Upper lobe of left lung (tissue), 6 donors: ENCODE measurements at places on chromosomes 1 and 21.

DNA sequence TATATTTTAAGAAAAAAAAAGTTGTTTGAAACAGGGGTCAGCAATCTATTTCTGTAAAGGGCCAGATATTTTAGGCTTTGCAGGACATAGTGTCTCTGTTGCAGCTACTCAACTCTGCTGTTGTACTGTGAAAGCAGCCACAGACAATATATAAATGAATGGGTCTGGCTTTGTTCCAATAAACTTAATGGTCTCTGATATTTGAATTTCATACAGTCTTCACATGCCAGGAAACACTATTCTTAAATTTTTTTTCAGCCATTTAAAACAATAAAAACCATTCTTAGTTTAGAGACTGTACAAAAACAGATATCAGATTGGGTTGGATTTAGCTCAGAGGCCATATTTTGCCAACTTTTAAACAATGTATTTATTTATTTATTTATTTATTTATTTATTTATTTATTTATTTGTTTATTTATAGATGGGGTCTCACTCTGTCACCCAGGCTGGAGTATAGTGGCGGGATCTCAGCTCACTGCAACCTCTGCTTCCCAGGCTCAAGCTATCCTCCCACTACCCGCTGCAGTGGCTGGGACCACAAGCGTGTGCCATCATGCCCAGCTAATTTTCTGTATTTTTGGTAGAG is 102.8 kb downstream of the DNM3 start:
- DNase-seq, result no peak

DNA sequence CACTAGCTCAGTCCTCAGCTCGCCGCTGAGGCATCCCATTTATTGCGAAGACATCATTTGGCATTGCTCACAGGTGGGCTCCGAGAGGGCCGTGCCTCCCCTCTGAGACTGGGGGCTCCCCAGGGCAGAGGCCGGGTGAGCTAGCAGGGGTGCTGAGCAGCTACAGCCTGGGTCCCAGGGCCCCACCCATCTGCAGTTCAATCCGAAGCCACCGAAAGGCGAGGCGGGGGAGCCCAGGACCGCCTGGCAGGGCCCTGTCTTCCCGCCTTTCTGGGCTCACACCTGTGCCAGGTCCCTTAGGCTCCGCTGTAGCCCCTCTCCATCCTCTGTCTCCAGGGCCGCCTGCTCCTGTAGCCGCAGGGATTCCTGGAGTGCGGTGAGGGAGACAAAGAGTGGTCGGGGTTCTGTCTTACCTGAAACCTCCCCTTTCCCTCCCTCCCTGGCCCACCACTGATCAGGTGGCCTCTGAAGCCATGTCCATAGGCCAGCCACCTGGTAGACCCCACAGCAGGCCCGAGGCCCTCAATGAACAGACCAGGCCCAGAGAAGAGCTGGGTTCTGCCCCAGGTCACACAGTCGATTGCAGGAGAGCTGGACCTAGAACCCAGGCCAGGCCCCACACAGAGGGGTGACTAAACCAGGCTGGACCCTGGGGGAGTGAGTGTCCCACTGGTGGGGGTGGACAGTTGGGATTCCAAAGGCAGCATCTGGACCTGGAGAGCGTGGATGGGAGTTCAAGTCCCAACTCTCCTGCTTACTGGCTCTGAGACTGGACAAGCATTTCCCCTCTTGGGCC is 18.1 kb upstream of the NBPF1 start:
- DNase-seq, result peak; percentile 85

- no peak for DNase-seq
Measured at GRCh38 chr1:232271299-232271698, 358.6 kb downstream of the SIPA1L2 start.

DNA sequence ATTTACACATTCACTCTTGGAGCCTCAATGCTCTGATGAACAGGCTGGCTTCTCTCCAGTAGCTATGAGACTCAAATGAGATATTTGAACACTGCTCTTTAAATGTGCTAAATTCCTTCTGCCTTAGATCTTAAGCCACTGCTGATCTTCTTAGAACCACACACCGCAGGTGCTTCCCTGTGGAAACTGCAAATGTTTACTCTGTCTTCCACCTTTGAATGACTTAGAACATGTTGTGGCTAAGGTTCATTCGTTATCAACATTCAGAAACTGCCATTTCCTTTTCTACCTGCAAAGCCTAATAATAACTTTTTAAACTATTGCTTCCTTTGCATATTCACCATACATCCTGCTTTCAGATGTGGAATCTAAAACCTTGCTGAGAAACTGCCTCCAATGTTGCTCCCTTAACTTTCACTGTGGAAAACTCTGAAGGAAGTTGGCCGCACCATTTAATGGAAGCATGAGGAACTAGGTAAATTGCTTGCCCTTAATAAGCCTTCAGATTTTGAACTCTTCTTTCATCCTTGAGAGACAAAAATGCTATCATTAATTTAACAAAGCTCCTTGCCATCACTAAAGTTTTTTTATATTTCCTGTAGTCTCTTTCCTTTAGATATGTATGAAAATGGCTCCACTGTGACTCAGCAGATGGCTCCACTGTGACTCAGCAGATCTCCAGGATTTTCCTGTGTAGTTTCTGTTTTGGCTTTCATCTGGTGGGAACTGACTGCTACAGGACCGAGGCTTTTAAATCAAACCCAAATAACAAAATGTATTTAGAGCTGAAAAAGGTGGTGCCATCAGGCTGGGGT is 143.8 kb downstream of the TNFSF18 start:
- DNase-seq, result no peak

DNA sequence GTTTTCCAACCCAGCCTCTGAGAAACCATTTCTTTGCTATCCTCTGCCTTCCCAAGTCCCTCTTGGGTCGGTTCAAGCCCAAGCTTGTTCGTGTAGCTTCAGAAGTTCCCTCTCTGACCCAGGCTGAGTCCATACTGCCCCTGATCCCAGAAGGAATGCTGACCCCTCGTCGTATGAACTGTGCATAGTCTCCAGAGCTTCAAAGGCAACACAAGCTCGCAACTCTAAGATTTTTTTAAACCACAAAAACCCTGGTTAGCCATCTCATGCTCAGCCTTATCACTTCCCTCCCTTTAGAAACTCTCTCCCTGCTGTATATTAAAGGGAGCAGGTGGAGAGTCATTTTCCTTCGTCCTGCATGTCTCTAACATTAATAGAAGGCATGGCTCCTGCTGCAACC is 23.8 kb downstream of the EIF2D start:
- DNase-seq, result no peak

GRCh38 chr1:11925938-11926292 is 312 bp downstream of the KIAA2013 start:
- DNase-seq, result peak; percentile 31

- DNase-seq, result no peak
Measured at GRCh38 chr1:223231581-223231980, 88.5 kb upstream of the TLR5 start.

DNA sequence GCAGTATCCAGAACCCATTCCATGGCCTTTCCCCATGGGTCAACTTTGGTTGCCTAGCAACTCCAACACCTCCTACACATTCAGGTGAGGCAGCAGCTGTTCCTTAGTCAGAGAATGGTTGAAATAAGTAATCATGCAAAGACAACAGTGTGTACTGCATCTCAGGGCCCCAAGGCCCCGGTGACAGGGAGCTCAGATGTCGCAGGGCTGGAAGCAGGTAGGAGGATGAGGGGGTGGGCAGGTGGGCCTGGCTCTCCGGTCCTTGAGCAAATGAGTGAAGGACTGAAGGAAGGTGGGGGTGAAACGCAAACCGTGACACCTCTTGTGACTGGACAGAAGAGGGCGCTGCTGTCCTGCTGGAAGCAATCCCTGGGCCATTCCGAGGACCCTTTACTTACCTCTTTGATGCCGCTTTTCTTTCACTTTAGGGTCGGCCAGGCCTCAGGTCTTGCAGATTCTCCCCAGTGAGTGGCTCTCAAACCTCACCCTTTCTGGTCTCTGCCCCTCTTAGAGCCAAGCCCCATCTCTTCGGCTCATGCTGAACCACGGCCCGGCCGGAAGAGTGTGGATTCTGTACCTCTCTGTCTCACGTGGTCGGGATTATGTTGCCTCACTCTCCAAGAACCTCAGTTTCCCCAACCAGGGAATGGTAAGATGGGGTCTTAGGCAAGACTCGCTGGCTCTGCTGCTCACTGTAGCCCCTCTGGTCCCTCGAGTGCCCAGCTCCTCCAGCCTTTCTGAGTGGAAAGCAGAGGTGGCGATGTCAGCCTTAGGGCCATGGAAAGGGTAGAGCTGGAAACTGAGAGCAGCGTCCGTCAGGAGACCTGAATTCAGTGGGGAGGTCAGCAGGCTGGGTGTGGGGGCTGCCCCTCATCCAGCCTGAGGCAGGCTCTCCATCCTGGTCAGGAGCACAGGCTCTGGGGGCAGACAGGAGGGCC is 5.6 kb upstream of the KCNA10 start:
- DNase-seq, result no peak

GRCh38 chr1:32489774-32490454 is 25.0 kb downstream of the ZBTB8B start:
- DNase-seq, result no peak

GRCh38 chr1:101996825-101997465 is at the start of gene OLFM3:
TSS of gene OLFM3 (minus strand) at chr1:101996926.
- DNase-seq, result peak; percentile 81

GRCh38 chr21:45574691-45575090 is 32.5 kb upstream of the SLC19A1 start:
- no peak for DNase-seq

DNA sequence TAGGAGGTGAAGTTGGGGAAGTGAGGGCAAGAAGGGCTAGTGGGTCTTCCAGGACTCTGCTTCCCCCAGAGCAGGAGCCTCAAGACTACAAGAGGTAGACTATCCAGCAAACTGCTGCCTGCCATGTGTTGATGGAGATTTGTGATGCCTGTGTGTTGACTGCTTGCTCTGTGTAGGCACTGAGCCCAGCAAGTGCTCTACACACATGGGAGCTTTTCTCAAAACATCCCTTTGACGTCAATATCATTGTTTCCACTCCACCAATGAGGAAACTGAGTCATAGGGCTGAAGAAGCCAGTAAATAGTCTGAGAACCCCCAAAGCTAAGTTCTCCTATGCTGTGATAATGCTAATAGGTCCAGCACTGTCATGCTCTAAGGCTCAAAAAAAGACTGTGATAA is 207.2 kb upstream of the NFIA start:
- no peak for DNase-seq

DNA sequence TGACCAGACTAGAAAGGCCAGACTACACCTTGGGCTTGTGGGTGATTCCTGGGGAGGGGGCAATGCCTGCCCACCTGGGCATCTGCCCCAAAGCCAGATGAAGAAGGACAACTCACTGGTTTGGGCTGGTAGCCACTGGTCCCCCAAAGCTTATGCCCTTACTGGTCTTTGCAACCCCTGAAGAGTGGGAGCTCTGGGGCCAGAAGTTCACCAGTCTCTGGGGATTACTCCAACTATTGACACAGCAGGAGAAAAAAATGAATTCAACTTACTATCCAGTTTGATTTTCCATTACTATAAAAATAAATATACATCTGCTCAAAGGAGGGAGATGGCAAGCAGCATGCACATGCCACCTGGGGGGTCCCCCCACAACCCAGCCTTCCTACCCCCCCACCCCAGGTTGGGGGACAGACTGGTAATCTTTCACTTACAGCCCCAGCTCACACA is 2.6 kb downstream of the AHDC1 start:
- DNase-seq, result no peak

DNA sequence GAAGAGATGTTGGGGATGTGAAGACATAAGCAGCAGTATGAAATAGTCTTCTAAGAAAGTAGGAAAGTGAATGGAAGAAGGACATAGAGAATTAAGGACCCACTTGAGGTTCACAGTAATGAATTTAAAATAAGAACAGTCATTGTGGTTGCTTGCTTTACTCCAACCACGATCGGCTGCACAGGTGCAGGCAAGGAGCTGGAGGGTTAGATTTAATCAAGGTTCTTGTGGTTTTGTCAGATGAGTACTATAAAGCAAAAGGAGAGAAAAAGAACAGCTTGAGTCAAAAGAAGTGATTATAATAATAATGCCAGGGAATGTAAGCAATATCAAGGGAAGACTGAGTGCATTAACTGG is 46.1 kb upstream of the RBM34 start:
- DNase-seq, result no peak

- DNase-seq, result no peak
Measured at GRCh38 chr1:183346276-183346732, 71.9 kb downstream of the NMNAT2 start.

DNA sequence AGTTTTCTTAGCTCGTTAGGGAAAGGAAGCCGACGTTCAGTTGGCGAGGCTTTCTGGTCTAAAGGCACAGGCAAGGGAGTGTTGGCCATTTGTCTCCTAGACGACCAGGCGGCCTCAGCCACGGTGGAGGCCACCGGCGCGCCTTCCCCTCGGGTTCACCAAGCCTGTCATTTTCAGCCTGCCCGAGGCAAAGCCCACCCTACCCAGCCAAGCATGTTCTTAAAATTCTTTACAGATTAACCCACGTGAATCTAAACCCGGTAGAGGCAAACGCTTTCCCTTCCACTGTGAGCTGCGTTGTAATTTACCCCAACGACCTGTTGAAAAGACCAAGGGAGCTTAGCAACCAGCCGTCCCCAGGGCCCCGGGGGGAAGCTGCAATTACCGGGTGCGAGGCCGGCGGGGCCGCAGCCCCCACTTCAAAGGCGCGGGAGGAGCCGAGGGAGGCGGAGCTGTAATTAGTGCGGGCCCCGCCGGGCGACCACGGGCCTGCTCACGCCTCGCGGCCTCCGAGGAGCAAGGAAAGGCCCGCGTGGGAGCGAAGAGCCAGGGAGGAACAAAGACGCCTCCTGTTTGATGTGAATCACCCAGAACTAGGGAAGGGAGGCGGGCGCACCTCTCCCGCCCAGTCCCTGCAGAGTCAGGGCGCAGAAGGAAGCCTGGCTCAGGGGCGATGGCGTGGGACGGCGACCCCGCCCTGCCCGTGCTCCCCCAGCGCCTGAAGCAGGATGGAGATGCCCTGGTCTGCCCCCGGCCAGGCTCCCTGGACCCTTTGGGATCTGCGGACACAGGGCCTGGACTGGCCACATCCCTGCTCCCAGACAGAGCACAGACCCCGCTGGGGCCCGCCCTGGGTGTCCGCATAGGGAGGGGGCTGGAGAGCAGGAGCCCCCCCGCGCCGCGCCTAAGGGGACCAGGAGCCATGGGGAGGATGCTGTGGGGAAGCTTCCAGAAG is 12.1 kb upstream of the TSPEAR start:
- DNase-seq, result no peak

- no peak for DNase-seq
Measured at GRCh38 chr1:184637664-184638240, 116.9 kb downstream of the EDEM3 start.

GRCh38 chr1:179082999-179083335 is 1.1 kb downstream of the TOR3A start:
- no peak for DNase-seq

DNA sequence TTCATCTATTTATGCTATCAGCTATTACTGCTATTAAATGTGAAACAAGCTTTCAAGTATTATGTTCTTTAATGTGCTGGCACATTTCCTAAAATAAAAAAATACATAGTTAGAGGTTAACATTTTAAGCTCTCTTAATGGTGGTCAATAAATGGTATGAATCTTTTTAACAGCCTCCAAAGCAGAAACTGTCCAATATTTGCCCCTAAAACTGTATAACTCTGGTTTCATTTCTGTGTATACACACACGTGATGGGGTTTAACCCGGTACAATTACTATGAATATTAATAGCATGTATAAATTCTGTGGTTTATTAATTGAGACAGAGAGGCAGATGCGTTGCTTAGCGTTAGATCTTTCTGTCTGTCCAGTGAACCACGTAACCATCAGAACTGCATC is 2.2 kb downstream of the ESRRG start:
- DNase-seq, result no peak

GRCh38 chr1:228109962-228110488 is 926 bp upstream of the MRPL55 start:
- no peak for DNase-seq
